ENCODE measurements at places on chromosomes 2 and 18.

DNA sequence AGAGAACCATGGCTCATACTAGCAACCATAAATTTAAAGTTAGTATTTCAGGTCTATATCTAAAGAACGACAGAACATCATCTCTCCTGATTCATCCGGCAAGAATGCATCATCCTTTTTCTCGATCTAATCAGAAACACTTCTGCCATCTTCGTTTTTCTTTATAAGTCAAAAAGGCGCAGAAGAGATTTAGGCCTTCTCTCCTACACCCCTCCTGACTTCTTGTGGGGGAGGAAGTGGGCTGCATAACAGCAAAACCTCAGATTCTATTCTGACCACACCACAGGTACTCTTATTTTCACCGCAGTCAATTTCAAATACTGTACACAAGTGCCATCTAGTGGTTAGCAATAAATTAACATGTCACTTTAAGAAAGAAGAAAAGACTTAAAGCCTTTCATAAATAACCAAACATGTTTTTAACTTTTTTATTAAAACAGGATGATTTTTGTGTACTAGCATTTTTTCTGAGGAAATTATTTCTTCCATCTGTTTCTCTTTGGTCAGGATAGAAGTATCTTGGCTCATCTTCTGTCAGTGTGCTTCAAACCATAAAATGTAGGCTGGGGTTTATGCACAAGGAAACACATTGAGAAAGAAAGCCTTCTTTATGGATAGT is 48.4 kb upstream of the PIK3C3 start:
- H3K4me1 ChIP-seq = peaks cover 2% of the 10 kb centered on the region
- no peaks in the 10 kb centered on the region for H3K36me3 ChIP-seq
- no peak for DNase-seq
- H3K4me3 ChIP-seq = no peak overlapping the region
- H3K27ac ChIP-seq = no peak overlapping the region

- DNase-seq = no peak
- H3K4me3 ChIP-seq = no peak overlapping the region
- no peak overlapping the region for H3K27ac ChIP-seq
- H3K4me1 ChIP-seq = peaks cover 2% of the 10 kb centered on the region
Observed at GRCh38 chr2:46229134-46230063, 67.8 kb upstream of the EPAS1 start.

DNA sequence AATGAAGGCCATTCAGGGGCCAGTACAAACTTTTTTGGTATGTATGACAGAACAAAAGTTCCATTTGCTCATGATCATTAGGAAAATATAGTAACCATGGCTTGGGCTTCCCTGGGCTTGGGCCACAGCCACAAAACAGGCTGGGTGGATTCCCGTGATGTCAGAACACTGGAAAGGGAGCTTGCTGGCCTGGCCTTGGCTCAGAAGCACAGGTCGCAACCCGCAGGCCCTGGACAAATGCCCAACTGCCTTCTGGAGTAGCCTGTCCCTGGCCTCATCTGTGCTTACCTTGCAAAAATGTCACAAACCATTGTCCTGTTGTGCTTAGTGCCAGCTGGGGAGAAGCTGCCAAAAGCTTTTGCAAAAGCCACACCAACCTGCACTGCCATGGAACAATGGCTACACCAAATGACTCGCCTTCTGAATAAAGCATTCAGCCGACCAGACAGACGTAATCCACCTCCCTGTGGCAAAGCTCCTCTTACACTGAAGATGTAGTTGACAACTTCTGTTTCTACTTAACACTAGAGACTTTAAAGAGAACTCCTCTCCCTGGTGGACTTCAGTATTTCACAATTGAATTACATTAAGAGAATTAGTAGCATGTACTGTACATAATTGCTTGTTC is 125.5 kb downstream of the ANKRD44 start:
- peaks cover 63% of the 10 kb centered on the region for H3K36me3 ChIP-seq
- no peaks in the 10 kb centered on the region for H3K27me3 ChIP-seq
- H3K27ac ChIP-seq = peak overlapping the region; percentile 31
- H3K4me3 ChIP-seq = no peak overlapping the region
- peaks cover 71% of the 10 kb centered on the region for H3K4me1 ChIP-seq

DNA sequence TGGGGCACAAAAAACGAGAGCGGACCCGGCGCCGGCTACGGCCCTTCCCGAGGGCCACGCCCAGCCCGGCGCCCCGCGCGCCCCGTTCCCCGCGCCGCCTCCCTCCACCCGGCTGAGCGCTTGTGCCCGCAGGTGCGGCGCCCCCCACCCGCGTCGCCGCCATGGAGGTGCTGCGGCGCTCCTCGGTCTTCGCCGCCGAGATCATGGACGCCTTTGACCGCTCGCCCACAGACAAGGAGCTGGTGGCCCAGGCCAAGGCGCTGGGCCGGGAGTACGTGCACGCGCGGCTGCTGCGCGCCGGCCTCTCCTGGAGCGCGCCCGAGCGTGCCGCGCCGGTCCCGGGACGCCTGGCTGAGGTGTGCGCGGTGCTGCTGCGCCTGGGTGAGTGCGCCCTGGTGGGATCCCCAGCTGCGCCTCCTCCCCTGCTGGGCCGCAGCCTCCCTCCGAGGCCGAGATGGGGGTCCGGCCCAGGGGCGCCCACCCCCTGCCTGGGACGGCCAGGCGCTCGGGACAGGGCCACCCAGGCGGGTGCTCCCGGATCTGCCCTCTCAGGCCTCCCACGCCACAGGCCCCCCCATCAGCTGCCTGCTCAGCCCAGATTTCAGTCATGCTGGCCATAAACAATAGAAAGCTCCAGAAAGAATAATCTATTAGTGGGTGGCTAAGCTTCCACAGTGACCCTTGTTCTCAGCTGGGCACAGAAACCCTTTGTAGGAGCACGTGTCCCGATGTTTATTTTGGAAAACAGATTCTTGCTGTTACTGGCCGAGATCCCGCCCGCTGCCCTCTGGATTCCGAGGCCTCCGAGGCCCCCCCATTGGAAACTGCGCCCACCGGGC is 997 bp downstream of the BOK start:
- H3K27ac ChIP-seq = no peak overlapping the region
- peaks cover 34% of the 10 kb centered on the region for H3K27me3 ChIP-seq
- H3K36me3 ChIP-seq = peaks cover 4% of the 10 kb centered on the region
- peaks cover 7% of the 10 kb centered on the region for H3K4me1 ChIP-seq

- H3K36me3 ChIP-seq = no peaks in the 10 kb centered on the region
- H3K4me1 ChIP-seq = no peaks in the 10 kb centered on the region
- no peak overlapping the region for H3K4me3 ChIP-seq
- DNase-seq = no peak
Observed at GRCh38 chr2:223487214-223487846, 114.8 kb downstream of the SCG2 start.

GRCh38 chr18:46174342-46175041 is 70.3 kb downstream of the HAUS1 start:
- H3K27ac ChIP-seq = peak overlapping the region; percentile 99
- no peaks in the 10 kb centered on the region for H3K27me3 ChIP-seq
- peaks cover 18% of the 10 kb centered on the region for H3K36me3 ChIP-seq
- peak overlapping the region; percentile 97 for H3K4me3 ChIP-seq
- DNase-seq = peak; percentile 48

- peak overlapping the region; percentile 88 for H3K27ac ChIP-seq
- H3K4me1 ChIP-seq = peaks cover 41% of the 10 kb centered on the region
- peak; percentile 72 for DNase-seq
- H3K27me3 ChIP-seq = no peaks in the 10 kb centered on the region
- H3K36me3 ChIP-seq = peaks cover 17% of the 10 kb centered on the region
Observed at GRCh38 chr2:12716032-12716281, 779 bp upstream of the TRIB2 start.

DNA sequence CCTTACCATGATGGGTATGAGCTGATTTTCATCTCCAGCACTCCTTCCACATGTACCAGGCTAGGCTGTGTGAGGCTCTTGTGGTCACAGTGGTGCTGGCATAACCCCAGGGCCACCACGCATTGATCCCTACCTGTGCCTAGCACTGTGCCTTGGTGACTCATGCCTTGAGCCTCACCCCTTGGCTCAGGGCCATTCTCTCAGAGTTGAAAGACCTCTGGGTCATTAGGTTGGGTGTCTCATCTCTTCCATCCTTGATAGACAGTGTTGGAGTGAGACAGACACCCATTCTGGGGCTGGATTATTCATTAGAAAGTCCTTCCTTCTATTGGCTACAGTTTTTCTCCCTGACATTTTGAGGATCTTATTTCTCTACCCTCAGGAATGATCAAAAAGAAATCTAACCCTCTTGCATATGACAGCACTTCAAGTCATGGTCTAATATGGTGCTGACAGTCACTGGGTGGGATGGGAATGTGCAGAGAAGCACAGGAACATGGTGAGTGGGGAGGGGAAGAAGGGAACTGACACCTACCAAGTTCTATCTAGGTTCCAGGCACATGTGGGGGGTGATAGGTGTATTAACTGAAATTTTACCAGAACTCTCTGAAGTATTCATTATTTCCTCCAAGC is 41.3 kb downstream of the DYSF start:
- peaks cover 7% of the 10 kb centered on the region for H3K27me3 ChIP-seq
- DNase-seq = no peak
- no peak overlapping the region for H3K27ac ChIP-seq

All from activated B cell treated with CpG ODN at 0.5 μM for 24 hours (primary cell).